A549 treated with AZD2906 at 1 μM for 4 hours (cell line): ENCODE measurements at places on chromosomes 1 and 21. TPM values are rescaled to one million over a fixed set of nuclear protein-coding genes. Genes with fewer than 3 reads are reported as not detected.

Gene BCAR3
- 70.9 to 87.8 TPM (median 76.2 TPM) in 5 replicates for total RNA-seq

Gene CR1
- not detected in 5 replicates for total RNA-seq

Gene UCK2
- 120 to 125 TPM (median 123 TPM) in 5 replicates for total RNA-seq

Gene OR14K1
- not detected in 5 replicates for total RNA-seq

Gene NPHS2
- not detected in 5 replicates for total RNA-seq

Gene RIPK4
- 15.7 to 20.3 TPM (median 18.9 TPM) in 5 replicates for total RNA-seq

Gene EVI5
- 4.4 to 10.4 TPM (median 5.4 TPM) in 5 replicates for total RNA-seq

Gene GBP4
- total RNA-seq, result 0.02 to 0.09 TPM in 2 of 5 replicates, not detected in the others

Gene DIO1
- total RNA-seq, result not detected in 5 replicates

Gene RGS18
- total RNA-seq, result not detected in 5 replicates

Gene RNU1-4
- total RNA-seq, result 4.0 to 44.9 TPM (median 4.2 TPM) in 4 of 5 replicates, not detected in the other

Gene COL24A1
- 0.01 to 0.05 TPM (median 0.02 TPM) in 5 replicates for total RNA-seq

Gene PADI2
- 0.84 to 1.2 TPM (median 0.98 TPM) in 5 replicates for total RNA-seq

Gene OR2L2
- not detected in 5 replicates for total RNA-seq

Gene VCAM1
- 0.04 to 0.08 TPM (median 0.05 TPM) in 5 replicates for total RNA-seq

Gene GJA4
- not detected in 5 replicates for total RNA-seq

Gene MROH9
- not detected in 5 replicates for total RNA-seq

Gene FCGR2B
- total RNA-seq, result not detected in 5 replicates

Gene TGFB2
- total RNA-seq, result 7.9 to 12.7 TPM (median 9.1 TPM) in 5 replicates

Gene HSD11B1
- total RNA-seq, result 0.33 to 0.60 TPM (median 0.38 TPM) in 5 replicates

Gene KCNJ9
- total RNA-seq, result not detected in 5 replicates

Gene CLCNKA
- 0.03 to 0.09 TPM (median 0.06 TPM) in 5 replicates for total RNA-seq

Gene ADAMTSL4
- 2.8 to 7.5 TPM (median 6.1 TPM) in 5 replicates for total RNA-seq

Gene TNNI3K
- total RNA-seq, result not detected in 5 replicates

Gene AUNIP
- 8.3 to 9.4 TPM (median 8.7 TPM) in 5 replicates for total RNA-seq
